ENCODE measurements at places on chromosomes 1 and 21.

DNA sequence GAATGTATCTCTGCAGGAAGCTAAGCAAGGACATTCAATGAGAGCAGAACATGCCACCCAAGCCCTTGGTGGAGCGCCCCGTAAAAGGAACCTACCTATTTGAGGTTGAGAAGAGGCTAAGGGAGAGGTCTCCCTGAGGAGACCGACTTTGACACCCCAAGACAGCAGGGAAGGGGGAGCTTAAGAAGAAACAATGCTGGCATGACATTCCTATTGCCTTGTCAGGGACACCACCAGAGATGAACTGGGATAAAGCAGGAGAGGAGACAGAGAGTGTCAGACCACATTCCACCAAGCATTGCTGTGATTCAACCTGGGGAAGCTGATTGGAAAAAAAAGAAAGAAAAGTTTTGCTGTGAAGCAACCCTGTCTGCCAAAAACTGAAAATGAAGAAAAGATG is 13.3 kb upstream of the S100A2 start:
- no peak for DNase-seq

- no peak for DNase-seq
Observed at GRCh38 chr21:34818662-34819158, 149.9 kb downstream of the CLIC6 start.

- DNase-seq, result peak; percentile 93
Observed at GRCh38 chr1:167517535-167518330, 596 bp downstream of the CD247 start.

- DNase-seq, result no peak
Observed at GRCh38 chr1:245067257-245067656, 87.5 kb upstream of the KIF26B start.

- DNase-seq, result no peak
Observed at GRCh38 chr21:27164208-27165177, 197.6 kb upstream of the ADAMTS5 start.

DNA sequence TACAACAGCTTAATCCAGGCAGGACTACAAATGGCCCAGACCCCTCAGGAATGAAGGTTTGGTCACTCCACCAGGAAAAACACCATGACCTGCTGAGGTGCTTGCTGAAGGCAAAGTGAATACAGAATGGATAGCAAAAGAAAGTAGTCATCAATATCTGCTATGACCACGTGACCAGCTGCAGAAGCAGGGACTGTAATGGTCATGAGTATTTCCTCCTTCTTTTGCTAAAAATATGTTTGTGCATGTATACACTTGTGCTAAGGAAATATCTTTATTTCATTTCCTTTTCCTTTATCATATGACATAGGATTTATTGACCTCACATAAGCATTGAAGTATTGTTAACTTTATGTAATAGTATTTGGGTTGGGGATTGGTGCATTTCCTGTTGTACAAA is 26.4 kb upstream of the GOLT1A start:
- DNase-seq, result no peak

DNA sequence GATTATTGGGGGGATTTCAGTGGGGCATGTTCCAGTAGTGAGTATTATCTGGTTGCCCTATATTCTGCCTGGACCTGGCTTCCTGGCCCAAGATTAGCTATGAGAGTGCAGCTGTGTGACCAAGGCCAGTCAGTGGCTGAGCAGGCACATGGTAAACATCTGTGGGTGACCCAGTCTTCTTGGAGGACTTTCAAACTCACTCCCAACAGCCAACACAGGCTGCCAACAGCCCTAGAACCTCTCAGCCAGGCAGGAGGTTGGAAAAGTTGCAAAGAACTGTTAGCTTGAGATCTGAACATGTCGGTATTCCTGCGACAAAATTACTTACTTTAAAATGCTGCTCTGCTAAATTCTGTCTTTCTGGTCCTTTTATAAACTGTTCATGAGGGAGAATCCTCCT is 192.4 kb downstream of the TGFBR3 start:
- no peak for DNase-seq

- no peak for DNase-seq
Observed at GRCh38 chr21:35940074-35940927, 120.0 kb downstream of the SETD4 start.

- DNase-seq, result no peak
Observed at GRCh38 chr1:20198918-20199317, 12.6 kb upstream of the PLA2G2C start.
